ENCODE measurements at places on chromosomes 13 and 19. TPM values are rescaled to one million over a fixed set of nuclear protein-coding genes. Genes with fewer than 3 reads are reported as not detected.
A peak's percentile ranks its signal among the peaks of the same experiment; 100 is the strongest.

- no peak for DNase-seq
Observed at GRCh38 chr19:41868120-41868988, 8.3 kb downstream of the RPS19 start.

DNA sequence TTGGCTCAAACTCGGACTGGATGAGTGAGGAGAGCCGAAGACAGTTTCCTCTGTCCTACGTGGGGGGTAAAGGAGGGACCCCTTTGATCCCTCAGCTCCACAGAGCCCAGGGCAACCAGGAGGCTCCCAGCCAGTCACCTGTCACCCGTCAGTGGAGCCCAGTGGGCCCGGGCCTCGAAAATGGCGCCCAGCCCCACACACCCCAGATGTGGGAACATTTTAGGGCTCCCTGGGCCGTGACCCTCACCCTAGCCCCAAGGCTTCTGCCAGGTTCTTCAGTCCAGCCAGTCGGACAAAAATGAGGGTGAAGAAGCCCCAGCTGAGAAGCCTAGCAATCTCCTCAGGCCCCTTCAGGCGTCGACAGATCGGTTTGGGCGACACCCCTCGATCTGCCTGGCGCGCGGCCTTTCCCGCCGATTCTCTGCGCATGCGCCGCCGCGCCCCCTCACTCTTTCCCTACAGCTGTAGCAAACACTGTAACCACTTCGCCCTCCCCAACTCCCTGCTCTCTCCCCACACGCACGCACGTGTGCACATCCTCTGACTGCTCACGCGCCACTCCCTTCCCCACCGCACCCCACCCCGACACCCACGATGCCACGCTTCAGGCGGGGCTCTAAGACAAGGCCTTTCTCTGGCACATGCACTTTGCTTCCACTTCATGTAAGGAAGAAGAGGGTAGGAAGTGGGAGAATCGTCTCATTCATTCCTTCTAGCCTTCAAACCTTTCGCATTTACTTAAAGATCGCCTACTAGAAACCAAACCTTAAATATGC, at the start of gene SLC6A16:
Gene SLC6A16 (minus strand): TSS at position 391 of the 776 bp plus-strand sequence. CDS start 13,844 bp downstream, outside the sequence.
- DNase-seq, result no peak

DNA sequence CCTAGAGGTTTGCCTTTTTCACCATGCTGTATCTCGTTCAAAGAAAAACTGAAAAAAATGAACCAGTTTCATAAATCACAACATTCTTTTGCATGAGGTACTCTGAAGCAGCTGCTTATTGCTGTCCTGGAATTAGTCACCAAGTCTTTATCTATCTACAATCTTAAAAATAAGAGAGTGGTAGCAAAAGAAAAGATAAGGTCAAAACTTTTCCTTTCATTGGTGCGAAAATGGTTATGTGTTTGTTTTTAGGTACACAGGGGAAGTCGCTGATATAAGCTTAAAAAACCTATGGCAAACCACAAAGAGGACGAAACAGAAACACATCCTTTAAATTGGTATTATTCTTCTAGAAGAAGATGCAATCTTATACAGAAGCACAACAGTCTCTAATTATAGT, 20.7 kb downstream of the OBI1 start:
- no peak for DNase-seq

DNA sequence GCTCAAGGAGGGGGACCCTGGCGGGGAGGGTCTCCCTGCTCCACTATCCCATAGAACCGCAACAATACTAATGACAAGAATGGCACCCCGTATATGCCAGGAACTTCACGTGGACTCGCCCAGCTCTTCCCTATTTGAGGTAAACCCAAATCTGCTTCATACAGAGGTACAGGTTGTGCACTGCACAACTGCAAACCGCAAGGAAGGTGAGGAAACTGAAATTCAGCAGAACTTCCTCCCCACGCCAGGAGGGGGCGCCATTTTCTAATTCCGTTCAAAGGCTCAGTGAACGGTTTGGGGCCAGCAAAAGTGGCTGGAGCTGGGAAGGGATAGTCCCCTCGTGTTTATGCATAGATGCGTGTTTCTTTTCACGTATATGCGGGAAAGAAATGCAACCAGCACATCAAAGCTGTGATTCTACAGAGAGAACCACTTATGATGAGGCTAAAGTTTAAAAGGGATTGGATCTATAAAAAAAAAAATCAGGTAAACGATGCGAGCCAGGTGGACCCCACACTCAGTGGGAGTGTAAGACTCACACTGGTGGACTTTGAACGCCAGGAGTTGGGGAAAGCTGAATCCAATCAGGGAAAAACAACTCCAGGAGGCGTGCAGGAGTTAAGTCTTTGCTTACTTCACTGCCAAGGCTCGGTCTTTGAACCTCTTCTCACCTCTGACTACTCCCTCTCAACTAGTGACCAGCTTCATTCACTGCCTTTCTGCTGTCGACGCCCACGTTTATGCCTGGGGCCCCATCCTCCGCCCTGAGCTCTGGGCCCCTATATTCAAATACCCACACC, 20.3 kb downstream of the C19orf81 start:
- no peak for DNase-seq

DNA sequence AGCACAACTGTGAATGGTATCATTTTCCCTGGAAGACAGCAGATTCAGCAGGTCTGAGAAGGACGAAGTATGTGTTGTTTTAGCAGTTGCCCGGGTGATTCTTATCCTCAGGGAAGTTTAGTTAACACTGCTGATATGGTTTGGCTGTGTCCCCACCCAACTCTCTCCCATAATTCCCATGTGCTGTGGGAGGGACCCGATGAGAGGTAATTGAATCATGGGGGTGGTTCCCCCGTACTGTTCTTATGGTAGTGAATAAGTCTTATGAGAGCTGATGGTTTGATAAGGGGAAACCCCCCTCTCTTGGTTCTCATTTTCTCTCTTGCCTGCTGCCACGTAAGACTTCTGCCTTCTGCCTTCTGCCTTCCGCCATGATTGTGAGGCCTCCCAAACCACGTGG, 81.0 kb upstream of the UBAC2 start:
- DNase-seq, result no peak

DNA sequence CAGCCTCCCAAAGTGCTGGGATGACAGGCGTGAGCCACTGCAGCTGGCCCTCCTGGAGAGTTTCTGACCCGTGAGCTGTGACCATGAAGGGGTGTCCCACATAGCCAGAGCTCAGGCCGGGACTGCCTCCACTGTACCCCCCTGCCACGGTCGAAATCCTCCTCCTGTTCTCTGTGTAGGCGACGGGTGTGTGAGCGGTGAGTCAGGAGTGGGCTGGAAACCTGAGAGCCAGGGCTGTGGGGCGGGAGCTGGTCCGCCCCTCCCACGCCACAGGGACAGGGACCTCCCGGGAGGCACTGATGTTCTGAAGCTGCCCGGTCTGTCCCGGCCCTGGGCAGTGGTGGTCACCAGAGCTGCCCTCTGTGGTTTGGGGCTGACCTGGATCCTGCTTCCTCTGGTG, 3.9 kb downstream of the WDR18 start:
- DNase-seq, result no peak

- DNase-seq, result no peak
Observed at GRCh38 chr19:10105509-10106099, 558 bp upstream of the PPAN start.

DNA sequence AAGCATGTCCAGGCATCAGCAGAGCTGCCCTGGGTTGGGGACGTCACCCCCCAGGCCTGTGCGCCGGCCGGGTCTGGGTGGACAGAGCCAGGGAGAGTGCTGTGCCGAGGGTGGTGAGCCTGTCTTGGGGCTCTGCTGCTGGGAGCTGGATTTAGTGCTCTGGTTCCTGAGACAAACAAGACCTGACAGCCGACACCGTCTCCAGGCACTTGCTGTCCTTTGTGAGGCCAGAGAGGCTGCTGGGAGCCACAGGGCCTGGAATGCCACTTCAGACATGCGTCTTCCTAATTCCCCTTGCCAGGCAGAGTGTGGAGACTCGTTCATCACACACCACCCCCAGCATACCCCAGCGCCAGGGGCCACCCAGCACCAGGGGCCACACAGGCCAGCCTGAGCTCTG, 165.8 kb downstream of the KDM4B start:
- no peak for DNase-seq

- DNase-seq, result no peak
Observed at GRCh38 chr19:33339016-33339984, 34.2 kb upstream of the CEBPG start.

GRCh38 chr13:30792285-30793000, 57.1 kb downstream of the ALOX5AP start:
- peak; percentile 84 for DNase-seq

- no peak for DNase-seq
Observed at GRCh38 chr13:51542346-51543242, 41.7 kb upstream of the WDFY2 start.

DNA sequence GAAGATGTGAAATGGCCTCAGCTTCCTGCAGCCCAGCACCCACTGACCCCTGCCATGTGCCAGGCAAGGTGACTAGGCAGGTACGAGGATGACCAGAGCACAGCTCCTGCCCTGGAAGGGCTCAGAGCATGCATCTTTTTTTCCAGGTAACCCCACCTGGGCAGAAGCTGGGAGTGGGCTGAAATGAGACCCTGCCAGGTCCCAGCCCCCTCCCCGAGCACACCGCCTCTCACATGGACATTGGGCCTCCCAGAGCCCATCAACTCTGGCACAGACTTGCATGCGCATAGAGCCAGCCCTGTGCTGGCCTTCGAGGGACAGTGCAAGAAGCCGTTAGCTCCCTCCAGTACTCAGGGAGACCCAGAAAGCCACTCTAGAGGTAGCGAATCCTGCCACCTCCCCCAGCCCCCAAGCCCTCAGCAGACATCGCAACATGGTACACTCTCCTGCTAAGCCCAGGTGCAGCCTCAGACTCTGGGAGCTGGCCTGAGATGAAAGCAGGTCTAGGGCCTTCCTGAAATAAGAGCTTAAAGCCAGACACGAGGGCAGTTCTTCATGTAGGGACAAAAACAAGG, 8.9 kb upstream of the VSTM2B start:
- no peak for DNase-seq

GRCh38 chr19:13102416-13102665, 317 bp downstream of the LYL1 start:
- DNase-seq, result no peak

The ZNF793 gene
- total RNA-seq, result 5.1 TPM

The ZNF154 gene
- total RNA-seq, result 6.1 TPM

The ICAM4 gene
- 0.42 TPM for total RNA-seq

The CABP5 gene
- not detected for total RNA-seq

The TICAM1 gene
- 8.0 TPM for total RNA-seq

The KLF2 gene
- total RNA-seq, result 66.4 TPM

The SERPINE3 gene
- total RNA-seq, result not detected
